ENCODE measurements at places on chromosomes 11 and 22.

DNA sequence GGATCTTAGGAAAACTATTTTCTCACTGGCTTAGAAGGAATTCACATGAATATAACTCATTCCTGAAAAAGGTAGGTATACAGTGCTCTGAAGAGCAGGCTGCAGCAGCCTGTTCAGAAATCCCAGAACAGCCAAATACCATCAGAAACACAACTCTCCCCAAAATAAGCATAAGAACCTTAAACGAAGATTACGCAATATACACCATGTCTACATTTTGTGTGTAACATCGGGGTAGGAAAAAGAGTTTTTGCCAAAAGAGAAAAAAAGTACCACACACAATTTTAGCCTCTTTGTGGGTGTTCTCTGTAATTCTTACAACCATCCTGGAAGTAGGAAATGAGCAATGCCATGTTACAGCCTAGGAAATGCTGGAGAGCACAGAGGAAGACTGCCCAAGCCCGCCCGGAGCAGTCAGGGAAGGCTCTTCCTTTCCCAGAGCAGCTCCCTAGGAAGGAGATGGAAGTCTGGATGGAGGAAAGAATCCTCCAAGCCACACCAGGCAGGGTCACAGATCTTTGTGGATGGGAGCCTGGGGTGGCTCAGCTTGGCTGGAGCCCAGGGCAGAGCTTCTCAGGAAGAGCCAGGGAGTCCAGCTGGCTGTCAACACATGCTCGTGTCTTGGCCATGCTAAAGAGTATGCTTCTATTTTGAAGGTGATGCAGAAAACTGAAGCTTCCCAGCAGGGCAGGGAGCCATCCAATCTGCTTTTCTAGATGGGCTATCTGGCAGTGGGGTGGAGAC lies 49.7 kb upstream of the ARFGAP3 start:
- DNase-seq = no peak

GRCh38 chr11:102603091-102603490 lies 22.0 kb downstream of the MMP20 start:
- no peak for DNase-seq

DNA sequence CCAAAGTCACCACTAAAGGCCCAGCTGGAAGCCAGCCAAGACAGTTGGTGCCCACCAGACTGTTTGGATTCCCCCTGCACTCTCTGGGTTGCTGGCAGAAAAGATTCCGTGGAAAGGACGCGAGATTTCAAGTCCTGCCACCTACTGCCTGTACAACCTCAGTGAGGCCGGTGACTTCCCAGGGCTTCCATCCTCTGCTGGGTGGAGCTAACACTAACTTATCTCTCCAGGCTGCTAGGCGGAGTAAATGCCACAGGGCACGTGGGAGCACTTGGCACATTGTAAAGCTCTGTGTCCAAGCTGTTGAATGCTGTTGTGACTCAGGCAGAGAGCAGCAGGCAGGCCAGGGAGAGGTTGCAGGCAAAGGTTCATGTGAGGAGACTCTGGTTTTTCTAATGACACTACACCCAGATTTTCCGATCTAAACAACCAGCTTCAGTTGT lies 50.9 kb upstream of the CDON start:
- DNase-seq = no peak

DNA sequence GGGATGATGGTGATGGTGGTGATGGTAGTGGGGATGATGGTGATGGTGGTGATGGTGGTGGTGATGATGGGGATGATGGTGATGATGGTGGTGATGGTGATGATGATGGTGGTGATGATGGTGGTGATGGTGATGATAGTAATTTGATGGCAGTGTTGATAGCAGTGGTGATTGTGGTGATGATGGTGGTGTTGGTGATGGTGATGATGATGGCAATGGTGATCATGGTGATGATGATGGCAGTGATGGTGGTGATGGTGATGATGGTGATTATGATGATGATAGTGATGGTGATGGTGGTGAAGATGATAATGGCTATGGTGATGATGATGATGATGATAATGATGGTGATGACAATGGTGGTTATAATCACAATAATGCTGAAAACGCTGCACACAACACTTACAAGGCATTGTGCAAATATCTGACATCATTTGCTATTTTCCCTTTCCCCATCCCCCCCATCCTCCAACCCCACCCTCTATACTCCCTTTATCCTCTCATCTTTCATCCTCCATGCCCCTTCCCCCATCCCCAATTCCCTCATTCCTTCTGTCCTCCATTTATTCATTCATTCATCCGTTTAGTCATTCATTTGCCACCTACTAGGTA lies 230.1 kb downstream of the BRD1 start:
- DNase-seq = no peak

DNA sequence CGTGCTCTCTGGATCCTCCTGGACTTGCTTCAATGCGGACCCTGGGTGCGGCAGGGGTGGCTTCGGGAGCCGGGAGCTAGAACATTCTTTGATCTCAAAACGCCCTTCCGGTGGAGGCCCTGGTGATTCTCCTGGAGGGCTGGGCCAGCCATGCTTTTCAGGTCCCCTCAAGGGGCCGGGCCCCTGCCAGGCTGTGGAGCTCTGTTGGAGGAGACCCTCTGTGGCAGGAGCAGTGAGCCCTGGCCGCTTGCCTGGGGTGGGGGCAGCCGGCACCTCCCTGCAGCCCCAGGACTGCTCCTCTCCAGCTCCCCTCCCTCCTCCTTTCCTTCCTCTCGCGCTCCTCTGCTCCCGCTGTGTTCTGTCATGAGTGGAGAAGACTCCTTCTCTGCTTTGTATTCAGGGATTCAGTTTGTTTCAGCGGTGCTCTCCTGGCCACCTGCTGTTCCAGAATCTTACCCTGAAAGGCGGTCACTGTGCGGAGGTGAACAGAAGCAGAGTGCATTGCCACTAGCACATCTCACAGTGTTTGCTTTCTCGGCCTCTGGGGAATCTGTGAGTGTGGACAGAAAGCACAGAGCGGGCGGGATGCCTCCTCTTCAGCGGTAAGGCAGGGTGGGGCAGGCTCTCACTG lies 289.1 kb downstream of the TBC1D22A start:
- DNase-seq = no peak

GRCh38 chr22:23178512-23179254 lies 1.6 kb upstream of the BCR start:
- DNase-seq = no peak

DNA sequence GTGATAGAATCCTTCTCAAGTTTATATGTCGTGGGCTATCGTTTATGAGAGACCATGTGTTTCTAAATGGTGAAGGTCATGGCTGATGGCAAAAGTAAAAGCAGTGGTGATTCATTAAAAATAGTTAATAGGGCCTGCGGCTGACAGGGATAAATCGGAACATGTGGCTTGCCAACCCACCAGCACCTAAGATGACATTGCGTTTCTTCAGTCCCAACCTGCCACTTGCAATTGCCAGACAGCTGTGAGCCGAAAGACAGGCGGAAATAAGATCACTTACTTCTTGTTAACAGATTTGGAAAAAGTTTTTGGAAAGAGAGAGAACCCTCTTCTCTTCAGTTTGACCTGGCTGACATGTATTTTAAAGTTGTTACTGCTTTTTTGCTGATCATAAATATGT lies 131.5 kb upstream of the MPPED2 start:
- no peak for DNase-seq

DNA sequence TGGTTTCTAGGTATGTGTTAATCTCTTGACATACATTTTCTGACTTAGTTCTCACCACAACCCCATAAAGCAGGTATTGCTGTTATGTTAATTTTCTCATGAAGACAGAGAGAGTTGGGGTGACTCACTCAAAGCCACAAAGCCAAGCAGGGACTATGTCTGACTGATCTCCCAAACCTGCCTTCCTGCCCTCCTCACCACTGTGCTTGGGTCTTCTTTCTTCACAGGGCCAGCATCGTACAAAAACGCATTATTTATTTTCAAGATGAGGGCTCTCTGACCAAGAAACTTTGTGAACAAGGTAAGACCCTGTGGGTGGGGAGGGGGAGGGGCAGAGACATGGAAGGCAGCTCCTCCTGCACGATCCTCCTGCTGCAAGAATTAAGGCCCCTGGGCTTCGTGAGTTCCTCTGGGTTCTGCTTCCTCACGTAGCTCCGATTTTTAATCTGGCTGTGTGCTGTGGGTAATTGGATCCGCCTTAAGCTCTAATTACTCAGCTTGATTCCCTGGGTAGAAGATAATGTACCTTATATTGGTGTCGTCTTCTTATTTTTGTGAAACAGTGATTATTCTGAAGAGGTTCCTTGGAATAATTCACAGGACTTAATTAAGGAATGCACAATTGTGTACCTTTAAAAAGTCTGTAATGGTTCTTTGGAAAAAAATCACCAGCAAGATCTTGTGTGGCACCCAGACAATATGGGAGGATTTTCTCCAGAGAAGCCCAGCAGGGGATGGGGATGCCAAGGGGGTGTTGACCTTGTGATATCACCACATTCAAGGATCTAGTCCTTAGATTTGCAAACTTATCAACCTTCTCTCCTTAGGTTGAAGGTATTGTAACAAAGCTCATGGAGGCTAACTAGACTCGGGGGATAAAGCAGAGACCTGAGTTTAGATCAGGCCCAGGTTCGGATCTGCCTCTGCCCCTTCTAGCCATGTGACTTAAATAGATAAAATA lies 112.9 kb downstream of the SPON1 start:
- no peak for DNase-seq

- no peak for DNase-seq
Measured at GRCh38 chr11:2175659-2176058, 4.0 kb upstream of the TH start.

GRCh38 chr11:8886322-8886721 lies 24.7 kb upstream of the AKIP1 start:
- no peak for DNase-seq

DNA sequence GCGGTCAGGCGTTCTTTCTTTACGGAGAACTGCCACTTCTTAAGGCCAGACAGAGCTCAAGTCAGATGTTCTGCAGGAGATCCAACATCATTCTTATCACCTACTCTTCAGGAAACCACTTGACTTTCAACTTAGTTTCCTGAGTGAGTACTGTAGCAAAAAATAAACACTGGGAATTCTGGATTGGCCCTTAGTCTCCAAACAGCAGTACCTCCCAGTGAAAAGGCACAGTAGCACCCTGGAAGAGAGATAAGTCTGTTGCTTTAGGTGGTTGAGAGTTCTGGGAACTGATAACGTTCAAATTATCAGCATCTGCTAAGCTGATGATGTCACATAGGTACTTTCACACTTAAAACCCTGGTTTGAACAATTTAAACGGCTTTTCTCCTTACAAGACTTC lies 971.8 kb upstream of the TENM4 start:
- DNase-seq = no peak

- DNase-seq = no peak
Measured at GRCh38 chr22:29751669-29752068, 15.1 kb downstream of the ZMAT5 start.

- no peak for DNase-seq
Measured at GRCh38 chr11:43555816-43556611, 124.5 kb upstream of the HSD17B12 start.

DNA sequence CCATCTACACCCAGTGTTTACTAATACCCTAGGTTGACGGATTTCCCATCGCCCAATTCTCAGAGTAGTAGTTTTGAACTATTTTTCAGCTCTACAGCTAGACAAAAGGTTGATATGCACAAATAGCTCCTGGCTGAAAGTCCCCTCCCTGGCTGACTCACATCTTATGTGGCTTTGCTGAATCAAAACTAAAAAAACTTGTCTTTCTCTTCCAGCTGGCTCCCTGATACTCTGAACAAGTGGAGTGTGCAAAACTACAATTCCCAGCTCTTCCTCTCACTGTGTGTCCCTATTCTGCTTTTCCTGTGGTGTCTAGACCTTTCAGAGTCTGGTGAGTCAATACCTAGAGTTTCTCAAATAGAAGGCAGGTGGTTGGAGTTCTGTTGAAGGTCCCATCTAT lies 12.7 kb upstream of the LARGE1 start:
- DNase-seq = no peak

- DNase-seq = no peak
Measured at GRCh38 chr22:43406186-43406790, 5.5 kb upstream of the MPPED1 start.

DNA sequence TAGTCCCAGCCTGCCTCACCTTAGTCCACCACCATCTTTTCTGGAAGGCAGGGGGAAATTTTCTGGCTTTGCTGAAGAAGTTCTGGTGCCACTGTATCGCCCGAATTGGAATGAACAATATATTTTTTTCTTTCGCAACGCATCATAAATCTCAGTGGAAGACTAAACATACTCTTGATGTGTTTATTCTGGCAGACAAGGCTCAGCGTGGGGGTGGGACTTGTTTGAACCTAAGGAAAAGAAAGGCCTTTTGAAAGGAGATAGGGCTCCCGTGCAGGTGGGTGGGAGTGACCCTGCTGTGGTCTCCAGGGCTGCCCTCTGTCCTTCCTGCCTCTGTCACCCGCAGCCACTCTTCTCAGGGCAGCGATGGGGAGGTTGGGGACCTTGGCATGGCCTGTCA lies 42.5 kb downstream of the CD82 start:
- no peak for DNase-seq

GRCh38 chr11:112997857-112998466 lies 36.7 kb downstream of the NCAM1 start:
- no peak for DNase-seq

DNA sequence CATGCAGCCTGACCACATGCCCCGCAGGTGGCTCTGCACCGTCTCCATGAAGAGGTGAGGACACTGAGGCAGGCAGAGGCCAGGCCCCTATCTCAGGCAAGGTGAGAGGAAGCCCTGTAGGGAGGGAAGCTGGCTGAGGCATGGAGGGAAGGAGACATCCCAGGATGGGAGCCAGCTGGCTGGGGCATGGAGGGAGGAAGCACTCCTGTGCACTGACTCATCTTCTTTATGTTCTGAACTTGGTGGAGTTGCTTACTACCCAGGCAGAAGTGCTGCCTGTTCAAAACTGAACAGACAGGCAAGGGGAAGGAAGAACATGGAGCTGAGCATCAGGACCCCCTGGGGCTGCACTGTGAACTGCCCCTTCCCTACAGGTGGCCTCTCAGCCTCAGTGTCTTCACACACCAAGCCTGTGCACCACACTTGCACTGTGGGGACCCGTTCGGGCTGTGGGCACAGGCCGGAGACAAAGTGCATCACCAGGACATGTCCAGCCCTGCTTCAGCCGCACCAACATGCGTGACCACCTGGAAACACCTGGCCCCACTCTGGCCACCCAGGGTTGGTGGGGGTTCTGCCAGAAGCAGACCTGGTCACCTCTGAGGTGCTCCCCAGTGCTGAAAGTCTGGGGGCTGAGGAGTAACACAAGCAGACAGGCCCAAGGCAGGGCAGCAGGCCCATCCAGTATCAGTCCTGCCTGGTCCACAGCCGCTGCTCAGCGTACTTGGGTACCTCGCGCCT lies 55.5 kb downstream of the DGCR2 start:
- no peak for DNase-seq

- no peak for DNase-seq
Measured at GRCh38 chr11:57417056-57417455, 9.9 kb downstream of the SLC43A3 start.

DNA sequence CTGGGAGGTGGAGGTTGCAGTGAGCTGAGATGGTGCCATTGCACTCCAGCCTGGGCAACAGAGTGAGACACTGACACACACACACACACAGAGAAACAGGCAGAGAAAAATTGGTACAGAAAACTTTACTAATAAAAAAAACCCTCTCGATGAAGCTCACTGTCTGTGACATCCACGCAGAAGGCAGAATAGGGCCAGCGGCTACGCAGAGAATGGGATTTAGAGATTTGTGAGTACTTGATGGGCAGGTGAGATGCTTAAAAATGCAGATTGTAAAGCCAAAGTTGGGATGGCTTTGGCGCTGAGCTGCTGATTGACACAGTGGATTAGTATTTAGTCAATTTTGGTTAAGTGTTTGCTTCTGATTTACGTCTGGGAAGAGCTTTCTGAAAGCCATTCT lies 561.1 kb downstream of the TBC1D22A start:
- no peak for DNase-seq

GRCh38 chr22:38724926-38725571 lies 19.3 kb downstream of the GTPBP1 start:
- no peak for DNase-seq
